ENCODE measurements at places on chromosomes 5 and 9.

GRCh38 chr9:108113596-108113995 lies 624.0 kb upstream of the KLF4 start:
- DNase-seq, result no peak

- no peak for DNase-seq
Observed at GRCh38 chr5:149323210-149323609, 22.1 kb upstream of the GRPEL2 start.

DNA sequence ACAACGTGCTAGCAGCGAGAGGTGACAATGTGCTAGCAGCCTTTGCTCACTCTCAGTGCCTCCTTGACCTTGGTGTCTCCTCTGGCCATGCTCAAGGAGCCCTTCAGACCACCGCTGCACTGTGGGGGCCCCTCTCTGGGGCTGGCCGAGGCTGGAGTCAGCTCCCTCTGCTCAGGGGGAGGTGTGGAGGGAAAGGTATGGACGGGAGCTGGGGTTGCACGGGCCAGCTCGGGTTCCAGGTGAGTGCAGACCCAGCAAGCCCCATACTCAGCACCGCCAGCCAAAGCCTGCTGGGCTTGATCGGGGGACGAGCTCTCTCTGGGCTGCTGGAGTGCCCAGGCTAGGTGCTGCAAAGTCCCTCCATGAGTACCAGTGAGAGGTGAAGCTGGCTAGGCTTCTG lies 180.2 kb downstream of the TRIM36 start:
- no peak for DNase-seq

DNA sequence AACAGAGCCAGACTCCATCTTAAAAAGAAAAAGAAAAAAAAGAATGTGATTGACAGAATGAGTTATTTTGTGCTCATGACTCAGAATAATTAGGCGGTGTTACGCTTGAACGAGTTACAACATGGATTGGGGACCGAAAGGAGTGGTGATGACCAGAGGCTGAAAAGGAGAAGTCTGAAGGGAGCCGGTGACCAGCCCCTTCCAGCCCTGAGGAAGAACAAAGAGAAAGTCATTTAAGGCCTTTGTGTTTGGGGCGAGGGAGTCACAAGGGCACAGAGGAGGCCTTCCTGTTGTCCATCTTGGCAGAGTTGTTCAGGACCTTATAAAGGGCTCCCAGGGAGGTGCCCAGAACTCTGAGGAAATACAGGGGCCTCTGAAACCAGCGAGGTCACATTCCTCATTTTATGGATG lies 131.6 kb downstream of the GOLPH3 start:
- DNase-seq, result no peak

GRCh38 chr9:111700776-111701175 lies 39.4 kb downstream of the GNG10 start:
- DNase-seq, result no peak

- no peak for DNase-seq
Observed at GRCh38 chr9:14094491-14094890, 219.4 kb downstream of the NFIB start.

DNA sequence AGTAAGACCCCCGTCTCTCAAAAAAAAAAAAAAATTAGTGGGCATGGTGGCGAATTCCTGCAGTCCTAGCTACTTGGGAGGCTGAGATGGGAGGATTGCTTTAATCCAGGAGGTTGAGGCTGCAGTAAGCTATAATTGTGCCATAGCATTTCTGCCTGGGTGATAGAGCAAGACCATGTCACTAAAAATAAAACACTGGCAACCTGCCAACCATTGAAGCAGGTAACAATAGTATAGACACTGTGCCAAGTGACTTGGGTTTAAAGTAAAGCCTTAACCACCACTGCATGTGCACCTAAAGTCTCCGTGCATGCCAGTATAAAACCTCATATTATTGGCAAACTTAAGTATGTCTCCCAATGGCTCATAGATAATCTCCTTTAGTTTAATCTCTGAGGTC lies 3.4 kb upstream of the APBA1 start:
- no peak for DNase-seq

GRCh38 chr9:87635656-87636501 lies 90.0 kb upstream of the CTSL start:
- no peak for DNase-seq

DNA sequence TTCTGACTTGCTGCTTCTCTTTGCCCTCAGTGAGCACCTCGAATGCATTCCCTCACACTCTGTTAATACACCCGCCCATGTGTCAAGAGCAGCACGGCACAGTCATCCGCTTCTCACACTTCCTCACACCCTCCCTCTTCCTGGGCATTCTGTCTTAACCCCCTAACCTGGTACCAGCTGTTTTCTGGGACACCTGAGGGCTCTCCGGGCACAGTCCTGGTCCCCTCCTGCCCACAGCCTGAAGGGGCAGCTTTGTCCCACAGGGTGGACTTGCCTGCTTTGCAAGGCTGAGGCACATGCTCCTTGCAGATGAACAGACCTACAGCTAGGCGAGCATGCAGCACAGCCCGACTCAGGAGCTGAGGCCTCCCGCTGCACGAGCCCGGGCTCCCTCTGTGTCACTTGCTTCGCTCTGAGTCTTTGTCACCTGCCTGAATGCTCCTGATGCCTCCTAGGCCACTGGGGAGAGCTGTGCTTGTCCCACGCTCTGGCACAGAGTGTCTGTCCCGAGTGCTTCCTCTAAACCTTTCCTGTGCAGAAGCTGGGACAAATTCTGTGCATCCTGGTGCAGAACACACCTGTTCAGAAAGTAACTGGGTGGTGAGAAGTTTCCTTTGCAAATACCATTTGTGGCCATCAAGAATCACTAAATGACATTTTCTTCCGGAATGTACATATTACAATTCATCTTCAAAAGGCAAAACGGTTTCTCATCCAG lies 47.8 kb downstream of the AHRR start:
- DNase-seq, result no peak

GRCh38 chr9:104844710-104845109 lies 80.8 kb downstream of the NIPSNAP3B start:
- DNase-seq, result no peak

GRCh38 chr9:133475292-133476012 lies 3.4 kb downstream of the SLC2A6 start:
- DNase-seq, result no peak

DNA sequence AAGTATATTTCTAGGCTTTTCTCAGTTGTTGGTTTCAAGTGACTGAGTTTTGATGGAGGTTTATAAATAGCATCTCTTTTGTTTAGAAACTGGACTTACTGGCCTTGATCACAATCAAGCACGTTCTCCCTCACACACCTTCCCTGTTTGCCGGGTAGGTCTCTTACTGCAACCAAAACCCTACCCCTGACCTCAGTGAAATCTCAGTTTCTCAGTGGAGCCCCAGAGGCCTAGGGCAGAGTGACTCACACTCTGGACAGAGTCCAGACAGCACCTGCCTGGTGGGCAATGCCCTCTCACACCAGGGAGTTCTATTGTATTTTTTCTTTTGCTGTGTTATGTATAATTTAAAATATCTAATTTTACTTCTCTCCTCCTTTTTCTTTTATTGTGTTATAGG lies 48.4 kb upstream of the EPB41L4B start:
- no peak for DNase-seq

DNA sequence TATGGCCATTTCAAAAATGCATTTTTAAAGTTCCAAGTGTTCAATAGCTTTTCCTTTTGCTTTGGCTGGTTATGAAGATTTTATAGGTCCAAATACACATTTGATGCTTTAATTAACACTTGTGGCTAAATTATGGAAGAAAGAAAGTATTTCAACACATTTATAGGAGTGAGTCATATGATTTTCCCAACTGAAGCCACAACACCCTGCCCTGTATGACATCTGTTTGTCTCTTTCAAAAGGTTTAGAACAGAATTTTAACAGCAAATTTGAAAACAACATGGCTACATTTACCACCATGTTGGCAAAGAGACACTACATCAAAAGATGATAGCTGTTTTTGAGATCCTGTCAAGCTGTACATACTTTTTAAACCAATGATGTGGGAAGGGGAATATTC lies 99.4 kb downstream of the TMEM174 start:
- DNase-seq, result no peak

DNA sequence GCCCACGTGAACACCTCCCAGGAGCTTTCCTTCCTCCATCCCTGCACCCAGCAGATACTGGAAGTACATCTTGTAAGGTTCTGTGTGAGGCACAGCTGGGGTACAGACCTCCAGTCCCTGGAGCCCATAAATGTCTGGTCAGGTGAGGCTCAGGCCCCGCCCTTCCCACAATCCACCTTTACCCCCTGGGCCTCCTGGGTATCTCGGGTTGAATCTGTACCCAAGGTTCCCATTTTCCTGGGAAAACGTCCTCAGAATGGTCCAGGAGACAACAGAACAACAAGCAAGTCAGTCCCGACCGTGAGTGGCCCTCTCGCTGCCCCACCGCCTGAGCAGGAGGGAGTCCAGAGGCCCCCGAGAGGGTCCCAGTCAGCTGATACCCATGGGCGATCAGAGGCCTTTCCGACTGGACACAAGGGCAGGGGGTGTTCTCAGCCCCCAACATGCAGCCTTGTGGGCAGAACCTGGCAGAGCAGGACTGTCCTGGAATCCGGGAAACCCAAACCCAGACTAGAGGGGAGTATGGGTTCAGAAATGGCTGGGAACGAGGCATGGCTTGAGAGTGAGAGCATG lies 4.3 kb downstream of the SPATA31E1 start:
- no peak for DNase-seq

GRCh38 chr5:77452351-77452750 lies 39.8 kb downstream of the WDR41 start:
- DNase-seq, result no peak

DNA sequence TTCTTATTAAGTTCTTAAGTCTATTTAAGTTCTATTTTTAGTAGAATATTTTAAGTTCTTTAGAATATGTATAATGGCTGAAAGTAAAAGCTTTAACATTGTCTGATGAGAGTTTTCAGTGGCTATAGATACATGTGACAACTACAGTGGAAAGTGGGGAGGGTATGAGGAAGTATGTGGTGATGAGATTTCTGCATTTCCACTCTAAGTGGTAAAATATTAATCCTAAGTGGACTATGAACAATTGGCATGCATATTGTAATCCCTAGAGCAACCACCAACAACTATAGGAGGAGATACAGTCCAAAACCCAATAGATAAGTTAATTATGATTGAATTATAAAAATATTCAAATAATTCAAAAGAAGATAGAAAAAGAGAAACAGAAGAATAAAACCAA lies 183.6 kb downstream of the GADD45G start:
- DNase-seq, result no peak
